ENCODE measurements at places on chromosomes 1 and 21.

- DNase-seq: no peak
These were observed 15.6 kb upstream of the THEMIS2 start for GRCh38 chr1:27856561-27857343.

- DNase-seq: no peak
These were observed 30.3 kb downstream of the GALNT2 start for GRCh38 chr1:230097370-230097769.

GRCh38 chr1:224894915-224895314 lies 34.6 kb upstream of the DNAH14 start:
- peak; percentile 37 for DNase-seq

DNA sequence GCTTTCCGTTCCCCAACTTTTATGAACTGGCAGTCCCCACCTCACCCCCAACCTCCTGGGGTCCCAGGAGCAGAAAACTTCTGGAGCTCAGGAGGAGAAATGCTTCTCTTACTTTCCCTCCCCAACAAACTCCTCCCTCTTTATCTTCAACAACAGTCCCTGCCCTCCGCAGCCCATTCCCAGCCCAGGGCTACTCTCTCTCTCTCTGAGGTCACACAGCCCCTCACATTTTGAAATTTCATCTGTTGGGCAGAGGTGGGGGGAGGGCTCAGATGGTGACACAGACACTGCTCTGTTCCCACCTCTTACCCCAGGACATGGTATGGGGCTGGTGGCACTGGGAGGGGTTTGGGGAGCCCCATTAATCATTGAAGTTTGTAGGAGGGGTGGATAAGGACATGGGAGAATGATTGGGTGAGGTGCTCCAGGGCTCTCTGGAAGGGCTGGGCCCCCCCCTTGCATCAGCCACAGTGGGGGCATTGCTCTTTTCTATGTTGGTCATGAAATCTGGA lies 6.0 kb downstream of the PIK3CD start:
- DNase-seq: no peak

- no peak for DNase-seq
These were observed 3.7 kb downstream of the OLIG1 start for GRCh38 chr21:33073636-33074035.

- DNase-seq: no peak
These were observed 6.6 kb downstream of the GOLT1A start for GRCh38 chr1:204207136-204207616.

GRCh38 chr1:40620150-40620549 lies 45.3 kb downstream of the RIMS3 start:
- no peak for DNase-seq

DNA sequence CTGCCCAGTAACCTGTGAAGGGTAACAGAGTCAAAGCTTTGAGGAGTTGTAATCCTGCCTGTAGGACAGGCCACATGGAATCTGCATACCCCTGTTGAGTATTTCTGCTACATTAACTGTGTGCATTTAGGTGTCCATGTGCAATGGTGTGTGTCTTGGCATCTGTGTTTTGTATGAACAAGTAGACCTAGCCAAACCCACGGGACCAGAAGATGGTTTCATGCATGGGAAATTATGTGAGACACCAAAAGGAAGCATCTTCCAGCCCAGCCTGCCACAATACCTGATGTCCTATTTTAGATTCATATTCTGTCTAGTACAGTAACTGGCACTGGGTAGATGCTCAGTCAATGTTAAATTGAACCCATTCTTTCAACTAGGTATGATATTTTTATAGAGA lies 70.8 kb upstream of the KCND3 start:
- no peak for DNase-seq

DNA sequence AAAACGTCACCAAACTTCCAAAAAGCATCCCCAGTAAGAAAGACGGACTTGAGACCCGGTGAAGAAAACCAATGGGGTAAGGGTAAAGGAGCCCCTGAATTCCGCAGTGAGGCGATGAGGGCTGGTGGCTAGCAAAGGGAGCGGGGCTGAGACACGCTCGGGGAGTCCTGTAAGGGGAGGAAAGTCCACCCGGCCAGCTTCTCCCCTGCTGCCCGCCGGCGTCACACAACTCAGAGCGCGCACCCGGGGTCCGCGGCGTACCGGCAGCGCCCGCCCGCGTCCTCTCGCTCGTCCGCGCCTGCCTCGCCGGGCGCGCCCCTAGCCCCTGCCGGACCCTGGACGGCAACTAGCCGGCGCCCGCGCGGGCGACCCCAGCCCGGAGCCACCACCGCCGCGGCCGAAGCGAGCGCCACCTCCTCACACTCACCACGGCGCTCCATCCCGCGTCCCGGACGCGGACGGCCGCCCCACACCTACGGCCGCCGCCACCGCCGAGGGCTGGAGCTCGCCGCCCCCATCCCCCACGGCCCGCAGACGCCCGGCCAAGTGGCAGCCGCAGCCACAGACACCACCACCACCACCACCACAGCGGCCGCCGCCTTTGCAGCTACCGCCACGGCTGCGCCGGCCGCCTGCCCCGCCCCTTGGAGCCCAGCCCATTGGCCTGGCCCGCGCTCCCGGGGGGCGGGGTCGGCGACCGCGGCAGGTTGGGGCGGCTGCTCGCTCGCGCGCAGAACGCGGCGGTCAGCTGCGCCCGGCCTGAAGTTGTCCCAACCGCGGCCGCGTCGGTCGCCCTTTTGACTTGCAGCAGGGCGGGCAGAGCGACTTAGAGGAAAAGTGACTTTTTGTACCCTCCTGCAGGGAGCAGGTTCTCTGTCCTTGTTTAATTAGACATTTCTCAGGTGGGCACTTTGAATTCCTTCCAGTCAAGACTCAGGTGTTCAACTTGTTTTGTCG lies 10.0 kb upstream of the ARHGAP29 start:
- DNase-seq: no peak

DNA sequence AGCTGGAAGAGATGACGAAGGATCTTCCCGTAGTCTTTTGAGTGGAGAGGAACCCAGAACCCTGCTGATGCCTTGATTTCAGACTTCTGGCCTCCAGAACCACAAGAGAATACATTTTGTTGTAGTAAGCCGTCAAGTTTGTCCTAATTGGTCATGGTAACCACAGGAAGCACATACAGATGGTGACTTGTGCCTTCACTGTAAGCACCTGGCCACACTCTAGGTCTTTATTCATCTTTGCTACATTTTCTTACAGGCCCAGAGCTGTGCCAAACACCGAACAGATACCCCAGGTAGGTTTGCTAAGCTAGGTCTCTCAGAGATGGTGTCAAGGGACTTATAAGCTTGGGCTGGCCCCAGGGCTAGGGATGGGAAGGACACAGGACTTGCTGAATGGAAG lies 4.8 kb downstream of the DHRS3 start:
- DNase-seq: no peak
